ENCODE measurements at places on chromosomes 6 and 20. TPM values are rescaled to one million over a fixed set of nuclear protein-coding genes. Genes with fewer than 3 reads are reported as not detected.

- peak; percentile 90 for DNase-seq
These were observed at the start of gene HLA-DPB1 for GRCh38 chr6:33075568-33076405. TSS of gene HLA-DPB1 (plus strand) at chr6:33075990. CDS start at chr6:33076042, 52 bp downstream.

EMILIN3 gene
- polyA plus RNA-seq: not detected

- no peak for DNase-seq
These were observed 128.1 kb downstream of the ADAT2 start for GRCh38 chr6:143322386-143322785.

ZNF292 gene
- polyA plus RNA-seq: 44.1 TPM

DNA sequence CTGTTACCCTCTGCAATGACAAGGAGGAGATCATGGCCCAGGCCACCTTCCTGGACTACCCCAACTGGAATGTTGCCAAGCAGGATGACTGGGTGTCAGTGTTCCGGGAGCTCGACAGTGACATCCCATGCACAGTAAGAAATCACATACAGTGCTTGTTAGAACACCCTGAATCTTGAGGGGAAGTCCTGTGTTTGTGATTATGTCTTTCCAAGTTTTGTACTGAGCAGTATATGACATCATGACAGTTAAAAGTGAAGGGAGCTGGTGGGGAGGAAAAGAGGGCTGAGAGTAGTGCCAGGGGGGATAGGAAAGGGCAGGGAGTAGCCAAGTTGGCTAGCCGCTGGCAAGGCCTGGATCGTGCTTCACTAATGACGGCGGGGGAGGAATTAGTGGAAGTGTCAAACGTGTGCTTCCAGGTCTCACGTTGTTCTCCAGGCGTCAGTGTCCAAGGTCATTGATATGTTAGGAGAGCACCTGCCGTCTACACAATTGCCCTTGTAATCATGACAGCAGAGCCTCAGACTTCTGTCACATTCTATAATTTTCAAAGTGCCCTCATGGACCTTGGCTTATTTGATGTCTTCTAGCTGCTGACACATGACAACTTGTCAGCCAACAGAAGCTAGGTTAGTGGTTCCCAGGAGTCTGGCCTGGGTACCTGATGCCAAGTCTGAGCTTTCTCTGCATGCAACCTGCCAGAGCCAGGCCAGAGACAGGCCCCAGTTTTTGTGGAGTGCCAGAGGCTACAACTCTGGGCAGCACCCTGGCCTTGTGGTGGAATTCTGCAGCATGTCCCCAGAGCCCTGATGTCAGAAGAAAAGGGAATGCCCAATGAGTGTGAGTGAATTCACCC, 18.8 kb downstream of the CFAP61 start:
- no peak for DNase-seq

DDO gene
- polyA plus RNA-seq: not detected

FERMT1 gene
- polyA plus RNA-seq: not detected

- DNase-seq: no peak
These were observed 28.4 kb downstream of the FBXO5 start for GRCh38 chr6:152954443-152954842.

DNA sequence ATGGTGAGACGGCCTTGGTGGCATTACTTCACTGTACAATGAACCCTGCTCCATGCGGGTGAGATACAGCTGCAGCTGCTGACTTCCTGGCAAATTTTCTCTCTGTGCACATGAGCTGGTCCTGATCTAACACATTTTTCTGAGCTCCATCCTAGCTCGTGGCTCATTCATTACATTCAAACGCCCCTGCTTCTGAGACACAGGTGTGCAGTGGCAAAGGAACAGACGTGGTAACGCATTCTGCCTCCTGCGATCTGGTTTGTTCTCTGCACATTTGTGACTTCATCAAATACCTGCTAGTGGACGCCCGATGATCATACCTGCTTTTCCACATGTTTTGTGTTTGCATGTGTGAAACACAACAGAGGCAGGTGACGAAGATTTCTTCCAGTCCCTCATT, 189.6 kb upstream of the PDE10A start:
- DNase-seq: no peak

GRCh38 chr20:64106981-64107735, at the start of gene NPBWR2:
TSS of gene NPBWR2 (minus strand) at chr20:64107565. CDS start at chr20:64106831, 734 bp downstream.
- DNase-seq: no peak

DNA sequence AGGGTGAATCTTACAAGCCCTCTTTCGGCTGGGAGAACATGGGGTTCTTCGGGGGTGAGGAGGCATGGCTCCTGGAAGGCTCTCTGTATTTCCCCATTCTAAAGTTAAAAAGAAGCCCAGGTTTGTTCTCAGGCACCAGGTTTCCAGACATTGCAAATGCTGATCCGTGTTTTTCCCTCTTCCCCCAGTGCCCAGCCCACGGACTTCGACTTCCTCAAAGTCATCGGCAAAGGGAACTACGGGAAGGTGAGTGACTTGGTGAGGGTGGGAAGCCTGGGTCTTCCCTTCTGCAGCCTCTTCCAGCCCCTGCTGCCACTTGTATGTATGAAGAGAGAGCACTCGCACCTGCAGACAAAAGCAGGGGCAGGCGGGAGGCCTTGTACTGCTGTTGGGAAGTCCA, 8.7 kb downstream of the SGK2 start:
- DNase-seq: no peak

ARMH2 gene
- 0.27 TPM for polyA plus RNA-seq

DNA sequence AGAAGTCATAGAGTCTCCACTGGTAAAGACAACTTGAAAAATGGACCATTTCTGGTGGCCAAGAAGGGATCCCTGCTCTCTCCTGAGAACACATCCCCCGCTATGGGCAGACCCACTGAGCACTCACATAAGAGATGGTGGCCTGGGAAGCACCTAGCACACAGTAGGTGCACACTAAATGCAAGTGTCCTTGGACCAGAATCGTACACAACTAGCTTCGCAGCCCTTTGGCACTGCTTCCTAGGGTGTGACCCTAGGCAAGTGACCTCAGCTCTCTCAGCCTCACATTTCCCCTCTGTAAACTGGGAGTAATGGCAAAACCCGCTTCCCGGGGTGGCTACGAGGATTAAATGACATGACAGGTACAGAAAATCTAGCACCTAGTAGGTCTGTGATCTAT, 35.1 kb downstream of the KCNB1 start:
- DNase-seq: no peak

- peak; percentile 30 for DNase-seq
These were observed 54.4 kb downstream of the GNAS start for GRCh38 chr20:58906894-58907293.

DNA sequence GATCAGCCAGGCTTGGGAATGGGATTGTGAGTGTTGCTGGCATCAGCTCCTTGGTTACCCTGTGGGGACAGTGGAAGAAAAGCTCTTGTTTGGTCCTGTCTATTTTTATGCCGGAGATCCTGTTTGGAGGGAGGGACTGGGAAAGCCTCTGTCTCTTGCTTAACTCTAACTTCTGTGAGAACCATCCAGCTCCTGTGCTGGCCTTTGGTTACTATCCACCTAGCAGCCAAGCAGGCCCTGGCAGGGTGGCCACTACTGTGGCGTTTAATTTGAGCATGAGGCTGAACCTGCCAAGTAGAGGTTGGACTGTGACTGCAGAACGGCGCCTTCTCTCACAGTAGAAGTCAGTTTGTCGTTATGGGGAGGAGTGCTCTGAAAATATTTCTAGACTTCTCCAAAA, 193.3 kb downstream of the UTRN start:
- DNase-seq: no peak

GRCh38 chr6:144179237-144179636, 28.9 kb downstream of the STX11 start:
- DNase-seq: no peak

- DNase-seq: no peak
These were observed 4.7 kb downstream of the ZBTB24 start for GRCh38 chr6:109478222-109478805.

DNA sequence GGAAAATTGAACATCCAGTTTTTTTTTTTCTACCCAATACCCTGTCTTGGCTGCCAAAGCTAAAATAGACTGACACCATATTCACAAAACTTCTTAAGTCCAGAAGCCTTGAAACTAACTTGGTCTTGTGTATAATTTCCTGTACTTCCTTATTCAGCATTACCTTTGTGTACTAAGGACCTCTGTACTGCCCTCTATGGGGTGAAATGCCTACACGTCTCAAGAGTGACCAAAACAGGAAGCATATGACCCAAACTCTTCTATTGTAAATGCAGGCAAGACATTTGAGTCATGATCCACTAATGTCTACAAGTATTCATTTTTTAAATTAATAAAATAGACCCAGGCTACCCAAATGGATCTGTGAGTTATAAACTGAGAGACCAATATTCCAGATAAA, 50.4 kb downstream of the HMGCLL1 start:
- DNase-seq: no peak

DNA sequence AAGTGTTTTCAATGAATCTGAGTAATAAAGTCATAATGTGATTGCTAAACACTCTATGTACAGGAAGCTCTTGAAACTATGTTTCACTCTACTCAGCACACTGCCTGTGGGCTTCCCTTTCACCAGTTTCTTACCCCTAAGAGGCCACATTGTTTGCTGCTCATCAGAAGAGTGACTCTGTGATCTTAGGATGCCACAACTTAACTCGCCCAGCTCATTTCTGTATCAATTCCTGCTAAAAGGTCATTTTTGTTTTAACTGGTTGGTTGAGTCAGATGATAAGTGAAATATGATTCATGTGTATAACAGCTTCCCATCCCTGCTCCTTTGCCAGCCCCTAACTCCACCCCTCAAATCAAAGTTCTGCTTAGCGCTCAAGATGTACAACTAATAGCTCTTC, 9.8 kb upstream of the NDUFAF4 start:
- no peak for DNase-seq

MEP1A gene
- not detected for polyA plus RNA-seq

EPPIN gene
- polyA plus RNA-seq: not detected

DNA sequence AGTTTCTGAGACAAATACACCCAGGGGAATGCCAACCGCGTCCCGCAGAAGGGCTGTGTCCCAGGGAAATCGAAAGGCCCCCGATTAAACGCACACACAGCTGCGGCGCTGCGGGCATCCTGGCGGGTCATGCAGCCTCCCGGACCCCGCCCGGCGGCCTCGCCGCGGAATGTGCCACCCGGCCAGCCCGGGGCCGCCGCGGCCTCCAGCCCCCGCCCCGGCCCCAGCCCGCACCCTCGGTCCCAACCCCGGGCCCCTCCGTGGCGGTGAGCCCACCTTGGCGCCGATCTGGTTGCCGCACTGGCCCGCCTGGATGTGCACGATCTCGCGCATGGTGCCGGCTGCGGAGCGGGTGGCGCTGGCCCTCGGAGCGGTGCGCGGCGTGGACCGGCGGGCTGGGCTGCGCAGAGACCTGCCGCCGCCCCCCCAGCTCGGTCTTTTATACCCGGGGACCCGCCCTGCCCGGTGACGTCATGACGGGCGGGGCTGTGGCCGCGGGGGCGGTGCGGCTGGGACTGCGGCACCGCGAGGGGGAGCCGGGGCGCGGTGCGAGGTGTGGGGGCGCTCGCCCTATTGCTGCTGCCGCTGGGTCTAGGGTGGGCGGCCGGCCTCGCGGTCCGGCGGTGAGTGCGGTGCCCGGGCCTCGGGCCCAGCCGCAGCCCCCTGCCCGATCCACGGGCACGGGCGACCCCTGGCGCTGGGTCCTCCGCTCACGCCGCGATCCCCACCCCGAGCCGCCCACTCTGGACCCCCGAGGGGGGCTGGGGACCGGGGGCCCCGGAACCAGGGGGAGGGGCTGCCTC, at the start of gene TUBB2A:
TSS of gene TUBB2A (minus strand) at position 414 of the 803 bp plus-strand sequence. CDS start at position 333, 81 bp downstream.
- DNase-seq: peak; percentile 91

GATA5 gene
- not detected for polyA plus RNA-seq

DNA sequence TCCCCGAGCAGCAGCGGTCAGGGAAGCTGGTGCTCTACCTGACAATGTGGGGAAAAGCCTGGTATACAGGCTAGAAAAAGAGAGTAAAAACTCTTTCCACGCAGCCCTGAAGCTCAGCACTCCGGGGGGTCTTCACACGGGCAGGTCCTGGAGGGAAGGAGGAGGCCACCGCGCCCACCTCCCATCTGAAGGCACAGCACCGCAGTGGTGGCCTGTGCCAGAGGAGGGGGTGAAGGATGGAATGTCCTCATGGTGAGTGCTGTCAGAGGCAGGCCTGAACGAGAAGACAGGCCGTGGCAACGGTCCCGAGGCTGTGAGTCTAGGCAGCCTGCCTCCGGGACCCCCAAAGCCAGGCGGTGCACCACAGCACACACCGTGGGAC, 5.8 kb downstream of the SLC2A4RG start:
- DNase-seq: no peak

C20orf202 gene
- not detected for polyA plus RNA-seq

F13A1 gene
- not detected for polyA plus RNA-seq

GRCh38 chr6:101286146-101286545, 107.4 kb upstream of the GRIK2 start:
- no peak for DNase-seq

LPA gene
- polyA plus RNA-seq: not detected

DNA sequence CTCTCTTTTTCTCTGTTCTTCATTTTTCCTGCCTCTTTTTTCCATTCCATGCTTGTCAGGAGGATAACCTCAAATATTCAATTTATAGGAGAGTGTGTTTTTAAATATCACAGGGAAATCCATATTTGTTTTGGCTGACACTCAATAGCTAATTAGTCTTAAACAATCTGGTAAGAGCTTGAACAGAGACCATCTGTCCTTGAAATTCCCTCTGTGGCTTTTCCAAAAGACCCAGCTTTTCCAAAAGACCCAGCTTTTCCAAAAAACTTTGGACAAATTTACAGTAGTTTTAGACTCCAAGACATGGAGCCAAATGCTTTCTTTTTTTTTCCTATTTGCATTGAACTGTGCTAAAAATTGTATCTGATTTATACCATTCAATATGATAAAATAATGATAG, 127.4 kb upstream of the FAM83B start:
- no peak for DNase-seq

DNA sequence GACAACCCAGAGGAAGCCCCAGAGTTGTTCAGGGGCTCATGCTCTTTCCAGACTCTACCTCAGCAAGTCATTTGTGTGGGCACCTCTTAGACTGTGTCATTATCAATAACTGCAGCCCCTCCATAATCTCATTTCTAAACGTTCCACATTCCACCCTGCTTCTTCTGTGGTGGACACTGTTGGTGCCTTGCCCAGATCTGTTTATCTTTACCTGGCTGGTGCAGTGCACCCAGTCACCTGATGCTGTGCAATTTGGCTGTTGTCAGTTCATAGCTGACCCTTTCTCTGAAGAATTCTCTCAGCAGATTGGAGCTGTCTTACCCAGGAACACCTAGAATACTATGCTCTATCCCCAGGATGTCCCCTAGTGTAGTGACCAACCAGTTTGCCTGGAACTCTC, 80.0 kb downstream of the ATRN start:
- no peak for DNase-seq

DDX43 gene
- 0.88 TPM for polyA plus RNA-seq

- no peak for DNase-seq
These were observed 5.3 kb downstream of the ARHGAP18 start for GRCh38 chr6:129704708-129705107.

DNA sequence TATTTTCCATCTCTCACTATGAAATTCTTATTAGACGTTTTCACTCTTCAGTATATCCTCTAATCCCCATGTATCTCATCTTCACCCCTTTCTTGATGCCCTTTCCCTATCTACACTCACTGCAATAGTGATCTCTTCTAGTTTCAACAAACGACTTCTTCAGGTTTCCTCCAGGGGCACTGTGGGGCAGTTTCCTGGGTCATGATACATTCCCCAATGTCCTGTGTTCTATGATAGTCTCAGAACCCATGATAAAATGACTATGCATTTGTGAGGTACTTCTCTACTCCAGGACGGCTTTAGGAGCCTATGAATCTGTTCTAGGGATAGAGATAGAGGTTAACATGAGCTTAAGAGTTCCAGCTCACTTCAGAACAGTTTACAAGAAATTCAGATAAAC, 183.3 kb downstream of the FOXC1 start:
- no peak for DNase-seq

SYNDIG1 gene
- not detected for polyA plus RNA-seq

SLC22A2 gene
- polyA plus RNA-seq: not detected

- no peak for DNase-seq
These were observed 28.5 kb downstream of the GMDS start for GRCh38 chr6:2216794-2217383.

All from CD4-positive, CD25-positive, alpha-beta regulatory T cell (primary cell).